ENCODE measurements at places on chromosomes 11 and 22.
A peak's percentile ranks its signal among the peaks of the same experiment; 100 is the strongest.

GRCh38 chr11:15757048-15757698 is 599.2 kb downstream of the SOX6 start:
- DNase-seq = no peak

GRCh38 chr11:128458321-128458720 is 129.0 kb downstream of the ETS1 start:
- DNase-seq = no peak

GRCh38 chr11:75371949-75372876 is 20.8 kb upstream of the ARRB1 start:
- no peak for DNase-seq

GRCh38 chr11:103619938-103620337 is 416.5 kb upstream of the DDI1 start:
- no peak for DNase-seq

DNA sequence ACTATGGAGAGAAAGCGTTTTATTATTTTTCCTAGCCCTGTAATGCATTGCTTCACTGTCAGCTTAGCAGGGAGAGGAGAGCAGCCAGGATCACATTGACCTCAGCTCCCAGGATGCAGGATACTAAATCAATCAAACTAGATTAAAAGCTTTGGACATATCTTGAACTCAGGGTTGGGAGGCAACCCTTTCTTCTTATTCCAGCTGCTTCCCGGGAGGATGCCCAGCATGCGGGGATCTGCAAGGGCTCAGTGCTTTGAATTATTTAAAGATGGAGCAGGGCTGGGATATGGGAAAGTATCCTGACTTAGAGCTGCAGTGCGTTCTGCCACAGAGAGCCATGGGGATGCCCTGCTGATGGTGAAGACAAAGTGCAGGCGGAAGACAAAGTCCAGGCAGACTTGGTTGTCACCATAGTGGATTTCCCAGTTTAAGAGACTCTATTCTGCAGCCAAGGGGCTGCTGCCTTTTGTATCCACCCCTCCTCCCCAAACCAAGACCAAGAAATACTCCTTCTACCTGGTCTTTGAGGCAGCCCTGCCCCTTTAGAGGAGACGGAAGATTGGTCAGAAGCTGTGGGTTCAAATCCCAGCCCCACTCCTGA is 1035.0 kb downstream of the TBC1D22A start:
- DNase-seq = no peak

DNA sequence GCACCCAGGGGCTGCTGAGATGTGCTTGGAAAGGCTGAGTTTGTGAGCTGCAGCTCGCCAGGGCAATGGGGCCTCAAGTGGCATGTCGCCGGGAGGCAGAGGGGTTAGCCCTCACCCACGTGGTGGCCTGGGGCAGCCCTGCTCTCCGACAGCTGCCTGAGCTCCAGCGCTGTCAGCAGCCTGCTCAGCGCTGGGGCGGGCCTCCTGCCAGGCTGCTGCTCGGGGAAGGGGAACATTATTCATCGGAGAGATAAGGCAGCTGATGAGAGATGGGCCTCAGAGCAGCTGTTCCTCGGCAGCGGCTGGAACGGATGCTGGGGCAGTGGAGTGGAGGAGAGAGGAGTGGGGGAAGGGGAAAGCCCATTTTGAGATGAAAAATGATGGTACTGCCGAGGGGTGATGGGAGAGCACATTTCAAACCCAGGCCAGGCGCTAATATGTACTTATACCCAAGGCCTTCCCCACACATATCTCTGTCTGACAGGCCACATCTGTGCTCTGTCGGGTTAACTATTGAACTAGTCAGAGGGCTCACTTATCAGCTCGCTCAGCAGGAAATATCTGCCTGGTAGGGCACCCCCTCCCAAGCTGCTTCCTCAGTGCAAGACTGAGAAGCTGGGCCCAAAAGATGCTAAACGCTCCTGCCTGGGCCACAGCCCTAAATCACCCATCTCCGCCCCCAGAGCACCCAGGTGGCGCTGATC is 79.5 kb downstream of the TIMP3 start:
- DNase-seq = peak; percentile 4

GRCh38 chr22:19827341-19828034 is 27.2 kb downstream of the GNB1L start:
- DNase-seq = no peak

GRCh38 chr11:123158033-123159003 is 36.7 kb downstream of the CLMP start:
- DNase-seq = no peak

DNA sequence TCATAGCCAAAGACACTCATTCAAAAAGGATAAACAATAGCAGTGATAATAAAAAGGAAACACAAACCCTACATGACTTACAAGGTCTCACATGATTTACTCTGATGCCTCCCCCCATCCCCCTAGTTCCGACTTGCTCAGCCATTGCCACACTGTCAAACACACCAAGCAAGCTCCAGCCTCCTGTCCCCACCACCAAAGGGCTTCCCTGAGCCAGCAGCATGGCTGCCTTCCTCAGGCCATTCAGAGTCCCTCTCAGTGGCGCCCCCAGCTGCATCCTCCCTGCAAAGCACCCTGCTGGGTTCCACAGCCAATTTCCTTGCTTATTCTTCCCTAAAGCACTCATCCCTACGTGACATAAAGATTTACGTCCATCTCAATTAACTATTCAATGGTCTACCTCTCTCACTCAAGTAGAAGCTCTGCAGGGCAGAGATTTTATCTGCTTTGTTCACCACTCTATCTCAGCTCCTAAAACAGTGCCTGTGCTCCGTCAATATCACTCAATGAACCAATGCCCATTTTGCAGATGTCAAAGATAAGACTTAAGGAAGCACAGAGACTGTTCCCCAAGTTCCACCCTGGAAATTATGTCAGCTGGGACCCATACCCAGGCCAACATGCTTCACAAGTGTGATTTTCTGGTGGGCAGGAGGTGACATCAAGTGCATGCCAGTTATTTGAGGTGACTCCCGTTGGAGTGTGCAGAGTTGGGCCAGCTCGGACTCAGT is 106.9 kb downstream of the SYN3 start:
- no peak for DNase-seq

DNA sequence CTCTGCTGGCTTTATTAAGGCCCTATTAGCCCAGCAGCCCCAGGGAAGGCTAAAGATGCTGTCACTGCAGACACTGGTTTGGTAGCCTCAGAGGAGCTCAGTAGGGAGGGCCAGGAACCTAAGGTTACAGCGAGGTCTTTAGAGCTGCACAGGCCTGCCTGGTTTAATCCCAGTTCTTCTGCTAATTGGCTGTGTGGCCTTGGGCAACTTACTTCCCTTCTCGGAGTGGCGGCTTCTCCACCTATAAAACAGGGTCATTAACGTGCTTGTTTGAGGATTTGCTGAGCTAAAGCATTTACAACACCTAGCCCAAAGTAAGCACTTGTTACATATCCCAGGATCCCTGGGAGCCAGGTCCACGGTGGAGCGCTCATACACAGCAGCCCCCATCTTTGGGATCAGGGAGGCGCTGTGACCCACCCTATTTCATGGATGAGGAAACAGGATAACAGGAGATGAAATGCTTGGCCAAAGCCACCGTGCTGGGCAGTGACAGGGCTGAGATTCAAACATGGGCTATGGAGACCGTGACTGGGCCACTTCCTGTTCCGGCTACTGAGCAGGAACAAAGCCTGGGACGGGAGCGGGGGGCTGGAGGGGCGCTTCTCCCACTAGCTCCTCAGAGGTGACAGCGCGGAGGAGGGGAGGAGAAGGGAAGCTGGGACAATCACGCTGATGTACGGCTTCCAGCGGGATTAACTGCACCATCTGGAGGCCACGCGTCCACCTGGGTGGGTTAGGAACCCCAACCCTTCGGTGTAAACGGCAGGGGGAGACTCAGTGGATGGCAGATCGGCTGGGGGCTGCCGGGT is 61.5 kb downstream of the IGLL1 start:
- DNase-seq = no peak

DNA sequence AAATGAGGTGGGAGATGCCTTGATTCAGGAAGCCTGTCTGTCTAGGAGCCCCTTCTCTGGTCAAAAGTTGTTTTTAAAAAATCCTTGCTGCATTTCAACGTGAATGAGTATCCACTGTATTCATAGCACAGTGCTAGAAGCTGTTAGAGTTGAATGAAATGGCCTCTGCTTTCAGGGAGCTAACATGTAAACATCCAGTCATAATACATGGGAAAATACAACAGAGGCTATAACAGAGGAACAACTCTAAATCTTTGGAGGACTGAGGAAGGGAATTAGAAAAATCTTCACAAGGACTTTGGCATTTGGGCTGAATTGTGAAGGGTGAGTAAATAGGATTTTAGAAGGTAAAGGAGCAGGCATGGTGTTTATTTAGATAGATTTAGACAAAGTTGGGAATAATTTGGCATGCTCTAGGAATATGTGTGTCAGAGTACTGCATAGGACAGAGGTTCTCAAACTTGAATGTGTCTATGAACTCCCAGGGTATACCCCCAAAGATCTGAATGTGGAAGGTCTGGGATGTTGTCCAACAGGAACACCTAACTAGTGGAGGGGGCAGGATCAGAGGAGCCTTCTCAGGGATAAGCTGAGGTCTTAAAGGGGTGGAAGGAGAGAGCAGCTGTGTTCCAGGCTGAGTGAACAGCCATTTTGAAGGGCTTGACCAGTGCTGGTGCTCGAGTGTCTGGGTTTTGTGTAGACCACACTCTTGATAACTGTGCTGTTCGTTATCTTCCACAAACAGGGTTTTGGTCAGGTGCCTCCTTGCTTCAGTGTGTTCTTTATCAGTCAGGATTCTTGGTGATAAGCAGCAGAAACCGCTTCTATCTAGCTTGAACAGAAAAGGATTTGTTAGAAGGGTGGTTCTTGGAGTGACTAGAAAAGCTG is 12.7 kb downstream of the SREBF2 start:
- DNase-seq = no peak

- DNase-seq = no peak
Measured at GRCh38 chr11:34254011-34254410, 103.8 kb downstream of the ABTB2 start.

DNA sequence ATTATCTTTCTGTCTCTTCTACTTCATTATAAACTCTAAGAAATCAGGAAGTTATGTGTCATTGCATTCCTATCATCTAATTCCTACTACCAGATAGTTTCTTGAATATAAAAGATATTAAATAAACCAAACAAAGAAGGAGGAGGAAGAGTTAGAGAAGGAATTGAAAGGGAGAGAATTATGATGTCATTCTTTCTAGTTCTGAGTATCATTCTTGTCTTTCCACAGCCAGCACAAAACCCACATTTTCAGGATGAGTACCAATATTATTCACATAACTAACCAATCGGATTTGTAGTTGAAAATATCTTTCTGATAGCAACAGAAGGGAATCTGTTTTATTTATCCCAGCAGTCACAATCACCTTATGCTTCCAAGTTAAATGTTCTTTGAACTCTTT is 13.3 kb downstream of the MS4A13 start:
- DNase-seq = no peak

DNA sequence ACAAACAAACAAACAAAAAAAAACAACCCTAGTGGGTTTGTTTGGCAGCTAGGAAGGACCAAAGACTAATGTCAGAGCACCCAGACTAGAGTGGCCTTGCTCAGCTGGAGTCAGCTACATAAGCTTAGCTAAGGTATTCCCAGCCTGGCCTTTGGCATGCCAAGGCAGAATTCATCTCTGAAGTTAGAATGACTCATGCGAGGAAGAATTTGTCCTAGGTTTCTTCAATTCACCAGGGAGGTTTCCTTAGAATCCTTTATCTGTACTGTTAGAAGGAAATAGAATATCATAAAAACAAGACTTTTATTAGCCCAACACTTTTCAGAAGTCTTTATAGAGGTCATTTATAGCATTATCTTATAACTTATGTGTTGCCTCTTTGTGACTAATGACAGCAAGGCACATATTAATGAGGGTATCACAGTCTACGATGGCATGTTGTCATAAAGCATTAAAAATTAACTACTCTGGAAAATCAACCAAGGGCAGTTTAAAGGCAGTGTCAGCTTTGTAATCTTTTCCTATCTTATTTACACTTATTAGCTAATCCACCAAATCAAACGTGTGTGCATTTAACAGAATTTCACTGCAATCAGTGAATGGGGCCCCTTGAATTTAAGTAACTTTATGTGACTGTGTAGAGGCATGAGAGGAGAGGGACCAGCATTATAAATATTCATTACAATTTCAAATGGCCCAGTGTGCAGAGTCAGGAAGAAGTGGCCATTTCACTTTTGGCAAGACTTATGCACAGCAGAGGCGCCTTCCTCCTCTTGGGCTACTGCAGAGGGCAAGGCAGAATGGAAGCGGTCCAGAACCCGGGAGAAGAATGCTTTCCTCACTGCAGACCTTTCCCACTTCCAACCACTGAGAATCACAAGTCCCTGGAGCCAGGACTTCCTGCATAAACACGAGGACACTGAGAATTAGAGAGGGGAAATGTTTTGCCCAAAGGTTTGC is 36.3 kb downstream of the SLC5A1 start:
- DNase-seq = no peak

- no peak for DNase-seq
Measured at GRCh38 chr11:46413760-46414465, 22.3 kb upstream of the CHRM4 start.

- DNase-seq = no peak
Measured at GRCh38 chr22:30803679-30804078, 109.0 kb downstream of the OSBP2 start.

GRCh38 chr11:10454878-10455631 is at the start of gene AMPD3:
AMPD3 (plus strand) TSS chr11:10455264; CDS start chr11:10461520, 6,256 bp downstream.
- DNase-seq = no peak

GRCh38 chr22:38327396-38327795 is 10.2 kb upstream of the CSNK1E start:
- DNase-seq = no peak

All from stimulated activated CD4-positive, alpha-beta T cell treated with anti-CD3 and anti-CD28 coated beads, Interleukin-15, amount 100 ng/mL, for 1 hour (primary cell).